Mammary epithelial cell (primary cell): ENCODE measurements at places on chromosomes 2 and 18. TPM values are rescaled to one million over a fixed set of nuclear protein-coding genes. Genes with fewer than 3 reads are reported as not detected.

GRCh38 chr18:12883684-12884405, at the start of gene PTPN2:
TSS of gene PTPN2 (minus strand) at chr18:12884237. CDS start at chr18:12884141, 96 bp downstream.
- peak; percentile 92 for DNase-seq

DNA sequence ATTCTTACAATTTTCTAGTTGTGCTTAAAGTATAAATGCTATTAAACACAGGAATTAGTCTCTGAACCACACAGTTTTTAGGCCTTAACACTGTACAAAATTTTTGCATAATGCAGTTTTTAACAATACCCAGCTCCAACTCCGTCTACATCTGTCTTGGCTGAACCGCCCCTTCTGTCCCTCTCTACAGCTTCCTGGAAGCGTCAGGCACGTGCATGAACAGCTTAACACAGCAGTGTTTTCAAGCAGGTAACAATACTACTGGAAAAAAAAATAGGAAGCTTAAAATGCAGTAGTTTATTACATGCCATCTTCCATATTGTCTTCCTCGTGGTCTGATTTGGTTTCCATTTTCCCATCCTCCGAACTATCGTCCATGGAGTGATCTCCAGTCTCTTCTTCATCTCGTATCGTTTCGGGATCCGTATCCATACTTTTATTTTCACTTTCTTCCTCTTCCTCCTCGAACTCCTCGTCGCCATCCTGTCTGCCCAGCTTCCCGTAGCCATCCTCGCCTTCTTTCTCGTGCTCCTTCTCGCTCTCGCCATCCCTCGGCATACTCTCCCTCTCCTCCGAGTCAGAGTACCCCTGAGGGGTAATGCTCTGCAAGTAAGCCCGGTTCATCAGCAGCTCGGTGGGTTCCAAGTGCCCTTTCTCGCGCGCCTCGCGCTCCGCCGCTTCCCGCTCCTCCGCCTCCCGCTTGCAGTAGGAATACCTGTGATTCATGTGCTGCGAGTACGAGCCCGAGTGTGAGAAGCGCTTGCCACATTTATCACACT, 130.6 kb downstream of the ZEB2 start:
- DNase-seq, result peak; percentile 61

- DNase-seq, result no peak
Observed at GRCh38 chr2:20138696-20139095, 86.2 kb downstream of the SDC1 start.

Gene CD207
- not detected for total RNA-seq

Gene TUBB8B
- total RNA-seq, result not detected

Gene PJVK
- 1.3 TPM for total RNA-seq
